ENCODE measurements at places on chromosomes 5 and 9.

DNA sequence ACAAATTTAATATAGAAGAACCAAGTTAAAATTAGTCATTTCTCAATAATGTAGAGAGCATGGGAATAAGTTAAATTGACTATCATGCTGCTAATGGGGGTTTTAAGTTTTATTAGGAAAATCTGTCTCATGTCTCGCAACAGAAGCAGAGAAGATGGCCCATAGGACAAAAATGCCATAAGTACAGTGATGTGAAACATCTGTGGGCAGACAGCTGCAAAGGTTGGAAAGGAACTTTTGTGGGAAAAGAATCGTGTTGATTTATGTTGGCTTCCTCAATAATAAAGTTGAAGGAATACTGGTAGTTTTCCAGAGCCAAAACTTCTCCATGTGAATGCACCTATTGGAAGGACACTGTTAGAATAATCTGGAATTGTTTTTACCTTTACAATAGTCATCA, 44.8 kb downstream of the VCAN start:
- no peak for DNase-seq

DNA sequence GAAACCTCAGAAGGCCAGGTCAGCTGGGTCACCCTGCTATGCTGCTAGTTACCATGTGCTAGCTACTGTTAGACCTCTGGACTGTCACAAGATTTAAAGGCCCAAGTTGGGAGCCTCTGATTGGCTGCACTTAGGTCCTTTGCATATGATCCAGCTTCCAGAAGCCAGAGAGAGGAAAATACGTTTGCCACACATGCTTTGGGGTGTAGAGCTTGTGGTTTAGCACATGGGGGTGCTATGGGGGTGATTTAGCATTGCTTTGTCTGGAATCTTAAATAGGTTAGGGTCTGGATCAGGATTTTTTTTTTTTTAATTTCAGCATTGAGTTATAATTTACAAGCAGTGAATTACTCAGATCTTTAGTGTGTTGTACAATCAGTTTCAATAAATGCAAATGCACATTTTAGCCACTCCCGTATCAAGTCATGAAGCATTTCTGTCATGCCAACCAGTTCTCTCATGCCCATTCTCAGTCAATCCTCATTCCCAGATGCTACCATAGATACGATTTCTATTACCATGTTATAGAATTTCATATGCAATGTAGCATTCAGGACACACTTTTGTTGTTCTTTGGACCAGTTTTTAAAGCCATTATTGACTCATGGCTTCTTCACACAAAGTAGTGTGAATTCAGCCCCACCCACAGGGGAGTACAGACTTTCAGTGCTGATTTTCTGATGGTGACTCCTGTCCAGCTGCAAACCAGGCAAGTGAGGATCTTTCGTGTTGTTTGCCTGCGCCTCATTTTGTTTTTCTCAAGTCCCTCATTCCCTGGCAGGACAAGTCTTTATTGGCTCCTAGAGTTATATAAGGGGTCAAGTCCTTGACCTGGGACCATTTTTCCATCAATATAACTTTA, 250.4 kb downstream of the LRRC70 start:
- DNase-seq, result no peak

GRCh38 chr5:5063533-5063953, 76.6 kb upstream of the ADAMTS16 start:
- peak; percentile 1 for DNase-seq

GRCh38 chr9:136023410-136024225, 62.4 kb upstream of the UBAC1 start:
- no peak for DNase-seq

DNA sequence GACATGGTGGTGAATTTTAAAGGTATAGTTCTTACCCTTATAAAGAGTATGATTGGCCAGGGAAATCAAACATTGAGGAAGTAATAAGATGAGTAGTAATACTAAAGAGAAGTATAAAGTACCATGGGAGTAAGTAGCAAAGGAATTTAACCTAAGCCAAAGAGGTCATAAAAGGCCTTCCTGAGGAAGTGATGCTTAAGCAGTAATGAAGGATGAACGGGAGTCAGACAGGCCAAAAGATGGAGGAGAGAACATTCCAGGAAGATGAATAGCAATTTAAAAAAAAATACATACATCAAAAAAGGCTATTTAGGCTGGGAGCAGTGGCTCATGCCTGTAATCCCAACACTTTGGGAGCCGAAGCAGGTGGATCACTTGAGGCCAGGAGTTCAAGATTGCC, 29.0 kb downstream of the KLHL3 start:
- no peak for DNase-seq

GRCh38 chr5:151240924-151241635, 11.9 kb upstream of the GM2A start:
- no peak for DNase-seq

DNA sequence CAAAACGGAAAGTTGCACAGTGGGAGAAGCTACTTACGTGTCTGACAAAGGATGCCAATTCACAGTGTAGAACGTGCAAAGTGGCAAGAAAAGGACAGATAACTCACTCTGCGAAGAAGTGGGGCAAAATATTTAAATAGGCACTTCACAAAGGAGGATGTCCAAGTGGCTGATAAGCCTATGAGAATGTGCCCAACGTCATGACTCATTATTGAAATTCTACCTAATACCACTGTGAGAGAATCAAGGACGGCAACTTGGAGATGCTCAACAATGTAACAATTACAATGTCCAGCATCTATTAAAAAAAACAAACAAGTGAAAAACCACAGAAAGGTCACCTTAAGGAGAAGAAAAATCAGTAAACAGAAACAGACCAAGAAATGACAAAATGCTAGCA, 59.0 kb downstream of the NACC2 start:
- DNase-seq, result no peak

- no peak for DNase-seq
Observed at GRCh38 chr5:176739461-176740051, 70.8 kb upstream of the UNC5A start.

GRCh38 chr9:115071176-115071575, 46.8 kb downstream of the TNC start:
- no peak for DNase-seq

DNA sequence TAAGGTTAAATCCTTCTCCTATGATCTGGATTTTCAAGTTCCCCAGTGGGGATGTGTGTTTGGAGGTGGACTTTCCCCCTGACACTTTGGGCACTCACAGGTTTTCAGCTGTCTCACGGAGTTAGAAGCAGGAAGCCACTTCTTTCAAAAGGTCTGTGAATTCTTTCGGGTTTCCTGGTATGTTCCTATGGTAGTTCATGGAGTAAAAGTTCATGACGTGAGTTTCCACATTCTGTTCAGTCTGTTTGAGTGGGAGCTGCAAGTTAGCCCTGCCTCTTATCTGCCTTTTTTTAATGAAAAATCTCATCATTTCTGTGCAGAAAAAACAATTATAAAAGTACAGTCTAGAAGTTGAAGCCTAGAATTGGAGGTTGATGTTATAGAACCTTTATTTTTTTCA, 24.9 kb upstream of the SNCAIP start:
- DNase-seq, result no peak
